HT1080 (cell line): ENCODE measurements at places on chromosomes 4 and X.

DNA sequence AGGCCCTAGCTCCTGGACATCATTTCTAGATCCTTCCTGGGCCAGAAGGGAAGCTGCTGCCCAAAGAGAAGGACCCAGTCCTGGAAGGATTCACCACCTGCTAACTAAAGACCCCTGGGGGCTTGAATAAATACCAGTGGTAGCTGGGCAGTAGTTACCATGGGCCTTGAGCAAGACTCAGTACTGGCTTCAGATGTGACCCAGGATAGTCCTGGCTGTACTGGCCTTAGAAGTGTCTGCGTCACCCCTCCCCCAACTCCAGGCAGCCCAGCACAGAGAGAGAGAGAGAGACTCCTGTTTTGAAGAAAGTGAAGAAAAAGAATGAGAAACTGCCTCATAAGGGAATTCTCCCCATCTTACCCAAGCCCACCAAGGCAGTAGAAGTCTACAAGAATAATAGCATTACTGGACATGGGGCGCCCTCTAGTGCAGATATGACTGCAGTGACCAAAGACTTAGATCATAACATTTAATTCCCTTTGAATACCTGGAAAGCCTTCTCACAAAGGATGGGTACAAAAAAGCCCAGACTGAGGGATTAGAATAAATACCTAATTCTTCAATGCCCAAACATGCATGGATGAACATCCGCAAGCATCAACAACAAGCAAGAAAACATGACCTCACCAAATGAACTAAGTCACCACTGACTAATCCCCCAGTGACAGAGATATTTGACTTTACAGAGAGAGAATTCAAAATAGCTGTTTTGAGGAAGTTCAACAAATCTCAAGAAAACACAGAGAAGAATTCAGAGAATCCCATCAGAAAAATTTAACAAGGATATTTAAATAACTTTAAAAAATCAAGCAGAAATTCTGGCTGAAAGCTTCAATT lies 171.8 kb downstream of the HNRNPD start:
- peak; percentile 18 for DNase-seq

- DNase-seq = no peak
These were observed 30.7 kb downstream of the PALLD start for GRCh38 chr4:168527560-168527959.

DNA sequence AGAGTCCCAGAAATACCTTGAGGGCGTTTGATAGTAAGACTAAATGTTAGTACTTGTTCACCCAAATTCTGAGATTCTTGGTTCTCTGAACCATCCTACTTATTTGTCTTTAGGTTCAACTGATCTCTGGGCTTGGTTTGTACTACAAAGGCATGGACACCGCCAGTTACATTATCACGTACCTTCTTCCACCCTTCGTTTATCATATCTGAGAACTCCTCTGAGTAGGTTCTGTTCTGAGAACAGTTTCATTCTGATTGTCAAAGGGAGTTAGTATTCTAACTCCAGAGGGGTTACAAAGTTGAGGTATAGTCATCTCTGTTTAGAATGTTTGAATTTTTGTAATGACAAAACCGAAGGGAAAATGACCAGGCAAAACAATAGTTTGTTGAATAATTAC lies 19.3 kb downstream of the ZFX start:
- no peak for DNase-seq

- no peak for DNase-seq
These were observed 106.2 kb upstream of the MBNL3 start for GRCh38 chrX:132594999-132595398.

GRCh38 chr4:4245172-4245571 lies 2.9 kb downstream of the TMEM128 start:
- DNase-seq = no peak

GRCh38 chr4:147586032-147586431 lies 31.2 kb upstream of the TMEM184C start:
- no peak for DNase-seq

DNA sequence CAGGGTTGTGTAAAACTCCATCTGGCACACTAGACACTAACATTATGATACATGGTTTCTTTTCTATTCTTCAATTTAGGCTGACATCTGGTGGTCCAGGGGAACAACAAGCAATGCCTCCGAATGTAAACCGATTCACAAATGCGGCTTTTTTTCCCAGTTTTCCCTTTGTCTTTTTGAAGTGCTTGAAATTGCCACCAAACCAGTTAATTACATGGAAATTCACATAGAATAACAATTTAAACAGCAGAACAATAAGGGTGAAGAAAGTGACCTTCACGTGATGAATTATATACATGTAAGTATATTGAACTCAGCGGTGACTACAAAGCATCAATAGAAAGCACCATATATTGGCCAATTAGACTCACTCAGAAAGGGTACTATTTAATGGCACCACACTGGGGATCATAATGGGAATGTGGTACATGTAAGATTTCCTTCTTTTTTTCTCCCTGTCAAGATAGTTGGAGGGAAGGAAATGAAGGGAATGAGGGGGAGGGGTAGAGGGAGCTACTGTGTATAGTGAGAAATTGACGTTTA lies 103.9 kb downstream of the MMRN1 start:
- DNase-seq = no peak

DNA sequence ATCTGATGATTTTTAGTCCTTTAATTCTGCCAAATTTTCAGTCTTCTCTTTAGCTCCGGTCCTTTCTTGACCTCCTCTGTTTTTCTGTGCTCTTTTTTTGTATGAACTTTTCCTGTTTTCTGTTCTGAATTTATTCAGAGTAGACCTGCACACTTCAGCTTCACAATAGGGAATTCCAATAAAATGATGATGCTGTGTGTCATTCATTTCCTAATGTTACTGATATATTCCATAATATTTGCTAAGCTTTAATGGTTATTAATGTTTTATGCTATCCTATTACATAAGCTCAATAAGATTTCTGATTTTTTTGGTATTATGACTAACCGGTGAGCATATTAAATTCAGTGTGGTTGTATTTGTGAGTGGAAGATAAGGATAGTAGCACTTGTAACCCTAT lies 13.9 kb upstream of the MAD2L1 start:
- no peak for DNase-seq
